ENCODE measurements at places on chromosomes 2 and 18. TPM values are rescaled to one million over a fixed set of nuclear protein-coding genes. Genes with fewer than 3 reads are reported as not detected.

The SCLY gene
- 11.0 TPM for total RNA-seq

The LRATD1 gene
- 0.26 TPM for total RNA-seq

The CHRND gene
- not detected for total RNA-seq

The KIAA2012 gene
- total RNA-seq: not detected

The UGT1A6 gene
- not detected for total RNA-seq

The OTOS gene
- not detected for total RNA-seq

The AKAIN1 gene
- total RNA-seq: not detected

The ARHGAP15 gene
- not detected for total RNA-seq

The TMEM198 gene
- total RNA-seq: 1.3 TPM

The KIF5C gene
- total RNA-seq: 0.13 TPM

The GNLY gene
- not detected for total RNA-seq

The EML6 gene
- 0.87 TPM for total RNA-seq

The RNF103 gene
- 18.5 TPM for total RNA-seq

The SLC5A7 gene
- total RNA-seq: not detected

The CFC1 gene
- total RNA-seq: not detected

The EPAS1 gene
- total RNA-seq: 99.0 TPM

The MPV17 gene
- 72.7 TPM for total RNA-seq

The CDCA7 gene
- total RNA-seq: 0.56 TPM

The MDH1 gene
- 184 TPM for total RNA-seq

The PARD6G gene
- 0.13 TPM for total RNA-seq

The ECEL1 gene
- not detected for total RNA-seq

The NT5DC4 gene
- not detected for total RNA-seq

The ZCCHC2 gene
- total RNA-seq: 6.2 TPM

The RAD51AP2 gene
- total RNA-seq: not detected

The SKOR2 gene
- not detected for total RNA-seq

The FAP gene
- 91.9 TPM for total RNA-seq

The MDH1B gene
- 1.7 TPM for total RNA-seq

The APCDD1 gene
- 4.4 TPM for total RNA-seq

The ZSWIM2 gene
- total RNA-seq: not detected

The OR6B3 gene
- total RNA-seq: not detected

The RETREG2 gene
- 72.9 TPM for total RNA-seq

Measured in aortic smooth muscle cell (primary cell).